ENCODE measurements at places on chromosomes 7 and 10. TPM values are rescaled to one million over a fixed set of nuclear protein-coding genes. Genes with fewer than 3 reads are reported as not detected.

KIF11 gene
- total RNA-seq, result 6.6 TPM

TRIL gene
- total RNA-seq, result 0.92 TPM

RBP4 gene
- 29.3 TPM for total RNA-seq

DNA sequence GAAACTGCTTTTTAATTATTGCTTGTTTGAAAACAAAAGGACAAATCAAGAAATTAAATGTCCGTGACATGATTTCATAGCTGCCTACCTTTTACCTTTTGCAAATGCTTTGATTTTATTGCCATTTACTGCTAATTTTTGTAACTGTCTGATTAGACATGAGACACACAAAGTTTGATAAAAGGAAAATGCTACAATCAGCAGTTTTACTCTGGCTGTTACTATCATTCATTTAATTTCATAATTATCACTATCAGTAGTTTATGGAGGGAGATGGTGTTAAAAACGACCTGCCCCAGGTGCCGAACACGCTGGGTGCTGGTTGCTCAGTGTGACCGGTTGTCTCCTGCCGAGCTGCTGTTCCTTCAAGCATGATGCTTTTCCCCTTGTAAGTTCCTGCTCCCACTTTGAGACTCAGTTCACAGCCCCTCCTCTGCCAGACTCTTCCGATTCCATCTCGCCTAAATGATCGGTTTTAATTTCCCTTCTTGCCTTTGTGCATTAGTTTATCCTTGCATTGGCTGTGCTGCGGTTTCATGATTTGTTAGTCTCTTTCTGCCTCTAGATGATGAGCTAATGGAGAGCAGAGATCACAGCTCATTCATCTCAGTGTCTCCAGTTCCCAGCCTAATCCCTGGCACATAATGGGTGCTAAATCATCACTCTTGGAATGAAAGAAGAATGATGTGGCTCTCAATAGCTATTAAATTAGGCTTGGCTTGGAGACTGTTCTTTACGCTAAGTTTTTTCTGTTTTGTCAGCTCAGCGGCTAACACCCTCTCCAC lies 110.6 kb downstream of the PFKFB3 start:
- H3K4me1 ChIP-seq, result peaks cover 17% of the 10 kb centered on the region
- no peak for DNase-seq
- H3K36me3 ChIP-seq, result peaks cover 2% of the 10 kb centered on the region

DNA sequence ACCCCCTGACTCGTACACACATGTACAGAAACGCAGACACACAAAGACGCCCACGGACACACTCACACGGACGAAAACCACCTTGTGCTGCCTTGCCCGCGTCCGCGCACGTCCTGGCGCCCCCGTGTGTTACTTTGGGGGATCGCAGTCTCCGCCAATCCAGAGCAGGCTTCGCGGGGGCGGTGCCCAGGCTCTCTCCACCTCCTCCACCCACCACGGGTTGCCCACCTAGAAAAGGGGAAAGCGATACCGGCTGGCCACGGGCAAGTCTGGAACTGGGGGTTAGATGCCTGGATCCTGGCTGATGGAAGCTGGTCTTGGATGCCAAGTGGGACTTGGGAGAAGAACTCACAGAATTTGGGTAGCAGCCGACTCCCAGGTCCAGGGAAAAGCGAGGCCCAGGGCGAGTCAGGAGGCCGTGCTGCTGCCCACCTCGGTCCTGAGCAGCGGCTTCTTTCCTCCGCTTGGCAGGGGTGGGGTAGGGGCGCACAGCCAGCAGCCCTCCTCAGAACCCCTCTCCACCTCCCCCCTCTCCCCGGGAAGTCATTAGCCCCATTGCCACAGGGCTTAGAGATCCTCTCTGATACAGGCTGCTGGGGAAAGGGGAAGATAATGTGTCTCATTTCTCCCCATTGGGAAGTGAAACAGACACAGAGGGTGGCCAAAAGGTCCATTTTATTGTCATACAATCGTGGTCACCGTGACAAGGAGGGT lies 4.6 kb upstream of the VGF start:
- peaks cover 52% of the 10 kb centered on the region for H3K4me1 ChIP-seq
- H3K36me3 ChIP-seq, result peaks cover 2% of the 10 kb centered on the region
- peak overlapping the region; percentile 15 for H3K4me3 ChIP-seq
- H3K27ac ChIP-seq, result no peak overlapping the region
- peaks cover 73% of the 10 kb centered on the region for H3K27me3 ChIP-seq

- H3K27me3 ChIP-seq, result peaks cover 35% of the 10 kb centered on the region
- DNase-seq, result no peak
- H3K27ac ChIP-seq, result no peak overlapping the region
- no peaks in the 10 kb centered on the region for H3K36me3 ChIP-seq
Measured at GRCh38 chr10:26628395-26628794, 69.1 kb upstream of the PDSS1 start.

GRCh38 chr10:133467286-133467911 lies 13.7 kb downstream of the SCART1 start:
- peak; percentile 72 for DNase-seq
- H3K36me3 ChIP-seq, result peaks cover 21% of the 10 kb centered on the region
- H3K4me1 ChIP-seq, result no peaks in the 10 kb centered on the region

GRCh38 chr7:25947669-25948516 lies 204.1 kb upstream of the NFE2L3 start:
- H3K27ac ChIP-seq, result no peak overlapping the region
- H3K4me1 ChIP-seq, result peaks cover 24% of the 10 kb centered on the region
- DNase-seq, result no peak
- H3K36me3 ChIP-seq, result no peaks in the 10 kb centered on the region
- no peak overlapping the region for H3K4me3 ChIP-seq
- no peaks in the 10 kb centered on the region for H3K27me3 ChIP-seq

DNA sequence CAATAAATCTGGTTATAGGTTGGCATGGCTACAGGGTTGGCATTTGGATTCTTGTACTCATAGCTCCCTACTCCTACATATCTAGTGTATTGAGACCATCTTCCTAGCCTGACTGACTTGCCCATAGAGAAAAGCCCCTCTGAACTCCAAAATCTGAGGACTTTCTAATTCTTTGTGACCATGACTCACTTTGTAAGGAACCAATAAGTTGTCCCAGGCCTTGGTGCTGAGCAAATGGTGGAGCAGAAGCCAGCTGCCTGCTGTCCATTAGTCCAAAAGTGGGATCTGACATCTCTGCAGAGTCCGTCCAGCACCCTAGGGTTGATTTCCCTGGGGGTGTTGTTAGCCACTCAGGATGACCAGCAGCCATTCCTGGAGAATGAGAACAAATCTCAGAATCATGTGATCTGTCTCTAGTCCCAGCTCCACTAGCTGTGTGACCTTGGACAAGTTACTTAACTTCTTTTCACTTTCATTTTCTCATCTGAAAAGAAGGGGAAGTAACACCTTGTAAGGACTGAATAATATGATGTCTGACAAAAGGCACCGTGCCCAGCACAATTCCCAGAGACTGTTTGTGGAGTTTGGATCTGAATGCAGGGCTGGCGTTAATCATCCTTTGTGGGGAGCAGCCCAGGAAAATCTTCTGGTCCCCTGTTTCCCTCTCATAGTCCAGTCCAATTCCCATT lies 44.1 kb downstream of the MTURN start:
- no peak for DNase-seq
- no peaks in the 10 kb centered on the region for H3K27me3 ChIP-seq
- H3K27ac ChIP-seq, result no peak overlapping the region
- H3K36me3 ChIP-seq, result no peaks in the 10 kb centered on the region
- H3K4me1 ChIP-seq, result peaks cover 16% of the 10 kb centered on the region

GRCh38 chr10:62214364-62214874 lies 54.2 kb downstream of the RTKN2 start:
- DNase-seq, result no peak
- H3K36me3 ChIP-seq, result peaks cover 2% of the 10 kb centered on the region
- H3K27me3 ChIP-seq, result no peaks in the 10 kb centered on the region
- H3K27ac ChIP-seq, result no peak overlapping the region
- H3K4me1 ChIP-seq, result no peaks in the 10 kb centered on the region

Data from chondrocyte (in vitro differentiated cells).